ENCODE measurements at places on chromosomes 16 and 17. TPM values are rescaled to one million over a fixed set of nuclear protein-coding genes. Genes with fewer than 3 reads are reported as not detected.
A peak's percentile ranks its signal among the peaks of the same experiment; 100 is the strongest.

- peak; percentile 38 for DNase-seq
Observed at GRCh38 chr17:27323538-27324215, 29.8 kb downstream of the WSB1 start.

DNA sequence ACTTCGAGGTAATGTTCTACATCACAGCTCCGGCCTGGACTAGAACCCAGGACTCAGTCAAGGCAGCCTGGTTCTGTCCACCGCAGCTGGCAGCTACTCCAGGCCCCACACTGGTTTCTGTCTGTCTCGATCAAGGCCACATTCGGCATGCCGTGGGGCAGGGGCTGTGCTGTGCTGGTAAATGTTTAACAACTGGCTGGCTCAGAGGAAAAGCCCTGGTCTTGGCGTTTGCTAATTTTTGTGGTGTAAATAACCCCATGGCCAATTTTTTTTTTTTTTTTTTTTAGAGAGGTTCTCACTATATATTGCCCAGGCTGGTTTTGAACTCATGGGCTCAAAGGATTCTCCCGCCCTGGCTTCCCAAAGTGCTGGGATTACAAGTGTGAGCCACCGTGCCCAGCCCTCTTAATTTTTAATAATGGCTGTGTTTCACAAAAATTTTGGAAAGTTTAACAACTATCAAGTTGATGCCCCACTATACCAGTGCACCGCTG, 328 bp upstream of the DRC7 start:
- no peak for DNase-seq

IL34 gene
- 13.4 TPM for total RNA-seq

DUS2 gene
- total RNA-seq: 13.7 TPM

FOXN1 gene
- total RNA-seq: 0.21 TPM

CMTM2 gene
- not detected for total RNA-seq
